ENCODE measurements at places on chromosomes 6 and 20.

DNA sequence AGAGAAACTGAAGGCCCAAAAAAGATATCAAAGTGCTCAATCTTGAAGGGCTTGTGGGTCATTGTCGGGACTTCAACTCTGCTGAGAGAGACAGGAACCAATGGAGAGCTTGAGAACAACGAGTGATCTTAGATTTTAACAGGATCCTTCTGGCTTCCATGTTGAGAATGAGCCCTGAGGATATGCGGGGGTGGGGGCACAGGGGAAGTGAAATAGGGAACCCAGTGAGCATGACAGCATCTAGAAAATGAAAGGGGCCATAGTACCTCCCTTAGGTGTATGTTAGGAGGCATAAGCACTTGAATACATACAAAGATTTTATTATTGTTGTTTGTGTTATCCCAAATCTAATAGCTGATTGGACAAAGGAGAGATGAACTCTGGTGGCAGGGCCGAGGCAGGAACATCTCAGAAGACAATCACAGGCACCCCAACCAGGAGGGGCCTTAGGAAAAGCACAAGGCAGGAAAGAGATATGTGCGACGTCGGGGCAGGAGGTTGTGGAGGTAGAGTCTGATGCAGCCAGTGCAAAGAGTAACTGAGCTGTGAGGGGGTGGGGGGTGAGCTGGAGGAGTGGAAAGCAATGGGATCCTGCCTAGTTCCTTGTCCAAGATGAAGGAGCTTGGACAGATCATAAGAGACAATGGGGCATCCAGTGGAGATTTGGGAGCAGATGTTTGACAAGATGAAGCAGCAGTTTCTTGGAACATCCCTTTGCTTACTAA lies 10.4 kb downstream of the TGM6 start:
- no peak for DNase-seq

DNA sequence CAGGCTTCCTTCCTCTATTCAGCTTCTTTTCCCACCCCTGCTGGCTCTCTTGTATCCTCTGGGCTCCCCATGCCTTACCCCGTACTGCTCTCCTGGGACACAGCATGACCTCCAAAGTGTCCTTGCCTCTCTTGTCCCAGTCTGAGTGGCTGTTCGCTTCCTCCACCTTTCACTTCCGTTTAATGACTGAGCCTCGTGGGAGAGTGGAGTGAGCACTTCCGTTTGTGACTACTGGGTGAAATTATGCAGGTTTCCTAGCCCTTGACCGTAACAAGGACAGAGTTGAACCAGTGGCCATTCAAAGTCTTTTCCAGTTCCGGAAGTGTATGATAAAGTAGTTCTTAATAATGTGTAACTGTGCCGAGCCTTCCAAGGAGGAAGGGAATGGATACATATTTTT lies 109.2 kb downstream of the ARID1B start:
- DNase-seq: no peak

- no peak for DNase-seq
Observed at GRCh38 chr6:28011722-28012121, 54.7 kb downstream of the OR2B6 start.

DNA sequence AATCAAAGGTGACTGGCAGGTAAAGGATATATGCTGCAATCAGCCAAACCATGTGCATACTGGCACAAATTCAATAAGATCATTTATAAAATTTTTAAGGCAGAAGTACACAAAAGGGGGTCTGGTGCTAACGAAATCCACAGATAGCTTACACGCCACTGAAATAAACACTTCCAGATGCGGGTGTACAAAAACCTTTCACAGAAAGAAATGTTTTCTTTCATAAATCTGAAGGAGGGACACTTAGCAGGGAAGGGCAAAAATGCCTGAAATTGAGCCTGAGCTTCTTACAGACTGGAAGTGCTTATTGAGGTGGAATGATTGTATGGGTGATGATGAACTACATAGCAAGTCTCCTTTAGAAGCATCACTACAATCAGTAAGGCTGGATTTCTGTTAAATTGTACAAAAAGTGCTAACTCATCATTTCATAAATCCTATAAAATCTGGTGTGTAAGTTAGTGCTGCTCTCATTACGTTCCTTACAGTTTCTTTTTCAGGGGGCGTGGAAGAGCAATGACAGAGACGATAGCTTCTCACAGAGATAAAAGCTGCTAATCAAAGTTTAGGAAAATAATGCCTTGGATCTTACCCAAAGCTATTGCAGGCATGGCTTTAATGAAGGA lies 409.3 kb upstream of the RUNX2 start:
- DNase-seq: no peak

DNA sequence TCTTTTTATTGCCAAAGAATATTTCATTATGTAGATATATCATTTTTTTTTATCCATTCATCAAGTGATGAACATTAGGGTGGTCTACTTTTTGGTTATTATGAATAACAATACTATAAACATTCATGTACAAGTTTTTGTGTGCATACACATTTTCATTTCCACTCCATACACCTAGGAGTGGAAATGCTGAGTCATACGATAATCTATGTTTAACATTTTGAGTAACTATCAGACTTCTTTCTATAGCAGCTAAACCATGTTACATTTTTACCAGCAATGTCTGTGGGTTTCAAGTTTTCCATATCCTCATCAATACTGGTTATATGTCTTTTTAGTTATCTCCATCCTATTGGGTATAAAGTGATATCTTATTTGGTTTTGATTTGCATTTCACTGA lies 65.7 kb downstream of the PRSS35 start:
- DNase-seq: no peak

Measured in stimulated activated CD4-positive, alpha-beta T cell treated with anti-CD3 and anti-CD28 coated beads, Interleukin-15, amount 100 ng/mL, for 24 hours (primary cell).